ENCODE measurements at places on chromosomes 3 and 15.

- peak; percentile 15 for DNase-seq
Observed at GRCh38 chr3:175212896-175213295, 353.8 kb downstream of the NAALADL2 start.

DNA sequence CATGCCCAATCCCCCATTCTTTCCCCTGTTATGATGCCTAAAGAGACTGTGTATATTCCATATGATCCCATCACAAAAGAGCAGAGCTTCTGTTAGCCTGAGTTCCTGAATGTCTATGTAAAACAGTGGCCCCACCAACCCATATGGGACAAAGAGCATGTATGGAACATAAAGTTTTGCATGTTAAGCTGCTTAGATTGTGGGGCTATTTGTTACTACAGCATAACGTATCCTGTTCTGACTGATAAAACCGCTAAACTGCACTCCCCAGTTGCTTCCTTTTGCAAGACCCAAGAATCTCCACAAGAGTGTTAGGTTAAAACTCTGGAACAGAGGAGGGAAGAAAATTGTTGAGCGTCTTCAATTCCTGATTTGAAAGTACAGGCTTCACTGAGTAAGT, 154.8 kb downstream of the ALDH1A2 start:
- DNase-seq, result no peak

GRCh38 chr3:57179580-57180410, 14.6 kb upstream of the IL17RD start:
- no peak for DNase-seq

- DNase-seq, result no peak
Observed at GRCh38 chr3:194711286-194711685, 25.6 kb downstream of the FAM43A start.

GRCh38 chr15:57635300-57635909, 43.7 kb downstream of the MYZAP start:
- no peak for DNase-seq

- DNase-seq, result no peak
Observed at GRCh38 chr3:162103808-162104207, 607.2 kb downstream of the OTOL1 start.

DNA sequence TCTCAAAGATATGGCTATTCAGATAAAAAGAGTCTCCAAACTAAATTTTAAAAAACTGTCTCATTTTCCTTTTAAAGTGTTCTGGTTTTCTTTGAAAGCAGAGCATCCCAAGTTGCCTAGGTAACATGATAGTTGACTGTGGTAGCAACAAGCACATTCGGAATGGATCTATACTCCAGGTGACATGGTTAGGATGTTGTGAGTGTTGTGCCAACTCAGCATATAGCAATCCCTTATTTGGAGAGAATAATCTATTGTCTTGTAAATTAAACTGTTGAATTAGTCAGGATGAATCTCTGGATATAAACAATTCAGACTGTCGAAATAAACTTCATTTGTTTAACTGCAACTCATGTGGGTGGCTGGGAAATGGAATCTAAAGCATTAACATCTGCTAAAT, 418.6 kb downstream of the TUSC7 start:
- no peak for DNase-seq

- DNase-seq, result no peak
Observed at GRCh38 chr3:36501616-36502015, 121.3 kb downstream of the STAC start.

DNA sequence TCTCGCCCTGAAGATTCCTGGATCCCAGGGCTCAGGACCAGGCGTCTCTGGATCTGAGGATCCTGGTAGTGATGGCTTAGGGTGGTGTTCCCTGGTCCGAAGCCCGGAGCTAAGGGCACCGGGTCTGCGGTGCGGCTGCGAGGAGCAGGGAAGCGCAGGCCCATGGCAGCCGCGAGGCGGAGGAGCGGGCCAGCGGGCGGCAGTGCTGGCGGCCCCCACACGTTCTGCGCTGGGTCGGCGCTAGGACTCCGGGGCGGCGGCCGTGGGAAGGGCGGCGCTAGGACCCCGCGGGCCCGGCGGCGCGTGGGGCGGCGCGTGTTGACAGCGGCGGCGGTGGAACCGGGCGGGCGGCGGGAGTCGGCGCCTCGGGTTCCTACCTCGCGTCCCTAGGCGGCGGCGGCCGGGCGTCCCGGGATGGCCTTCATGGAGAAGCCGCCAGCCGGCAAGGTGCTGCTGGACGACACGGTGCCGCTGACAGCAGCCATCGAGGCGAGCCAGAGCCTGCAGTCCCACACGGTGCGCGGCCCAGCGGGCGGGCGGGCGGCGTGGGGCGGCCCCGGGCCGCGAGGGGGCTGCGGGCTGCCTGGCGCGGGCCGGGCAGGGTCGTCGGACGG, at the start of gene PXK:
TSS of gene PXK (plus strand) at position 318 of the 614 bp plus-strand sequence. CDS start at position 415, 97 bp downstream.
- peak; percentile 54 for DNase-seq

GRCh38 chr15:60551781-60552161, 72.8 kb upstream of the ICE2 start:
- no peak for DNase-seq

GRCh38 chr3:112676659-112677234, 35.8 kb upstream of the CCDC80 start:
- peak; percentile 96 for DNase-seq

- no peak for DNase-seq
Observed at GRCh38 chr15:63941698-63942465, 104.4 kb downstream of the DAPK2 start.

- DNase-seq, result no peak
Observed at GRCh38 chr3:26011276-26011675, 221.4 kb downstream of the OXSM start.

DNA sequence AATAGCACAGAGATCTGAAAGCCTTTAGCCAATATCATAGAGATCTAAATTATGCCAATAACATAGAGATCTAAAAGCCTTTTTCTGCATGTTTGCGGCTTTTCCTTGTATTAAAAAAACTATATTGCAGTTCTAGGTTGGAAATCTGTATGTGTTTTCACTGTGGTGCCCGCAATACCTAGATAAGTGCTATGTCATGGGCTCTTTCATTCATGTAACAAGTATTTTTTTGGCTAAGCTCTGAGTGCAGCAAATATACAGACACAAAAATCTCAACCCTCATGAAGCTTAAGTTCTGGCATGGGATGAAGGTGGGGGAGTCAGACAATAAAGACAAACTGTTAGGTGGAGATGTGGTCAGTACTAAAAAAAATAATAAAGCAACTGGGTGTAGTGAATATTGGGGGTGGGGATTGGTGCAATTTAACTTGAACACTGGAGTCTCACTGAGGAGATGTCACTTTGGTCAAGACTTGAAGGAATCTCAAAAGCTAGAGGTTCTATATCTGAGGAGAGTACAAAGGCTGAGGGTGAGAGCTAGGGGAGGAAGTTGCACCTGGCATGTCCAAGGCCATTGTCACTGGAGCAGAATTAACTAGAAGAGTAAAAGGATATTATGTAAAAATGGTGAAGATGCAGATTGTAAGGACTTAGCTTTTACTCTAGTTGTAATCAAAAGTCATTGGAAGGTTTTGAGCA, 973 bp downstream of the BUB1B start:
- DNase-seq, result no peak

- no peak for DNase-seq
Observed at GRCh38 chr3:75321060-75321459, 343.1 kb upstream of the FRG2C start.
